A673 (cell line): ENCODE measurements at places on chromosomes 1 and 21. TPM values are rescaled to one million over a fixed set of nuclear protein-coding genes. Genes with fewer than 3 reads are reported as not detected.
A peak's percentile ranks its signal among the peaks of the same experiment; 100 is the strongest.

DNA sequence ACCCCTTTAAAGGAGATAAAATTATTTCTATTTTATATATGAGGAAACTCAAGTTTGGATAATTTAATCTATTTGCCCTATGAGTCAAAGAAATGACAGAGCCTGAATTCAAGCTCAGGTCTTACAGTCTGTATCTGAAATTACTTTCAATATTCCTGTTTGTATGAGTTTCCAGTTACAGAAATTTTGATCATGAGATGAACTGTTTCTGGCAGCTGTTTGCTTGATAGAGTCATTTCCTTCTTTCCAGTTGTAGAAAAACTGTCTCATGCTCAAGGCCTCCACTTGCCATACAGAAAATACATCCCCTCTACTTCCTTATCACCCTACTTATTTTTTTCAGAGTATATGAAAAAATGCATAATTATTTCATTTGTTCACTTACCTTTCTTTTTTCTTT lies 87.6 kb downstream of the PTPRC start:
- no peaks in the 10 kb centered on the region for H3K4me1 ChIP-seq
- H3K4me3 ChIP-seq: no peak overlapping the region
- no peaks in the 10 kb centered on the region for H3K36me3 ChIP-seq
- H3K27ac ChIP-seq: no peak overlapping the region
- no peak for DNase-seq

DNA sequence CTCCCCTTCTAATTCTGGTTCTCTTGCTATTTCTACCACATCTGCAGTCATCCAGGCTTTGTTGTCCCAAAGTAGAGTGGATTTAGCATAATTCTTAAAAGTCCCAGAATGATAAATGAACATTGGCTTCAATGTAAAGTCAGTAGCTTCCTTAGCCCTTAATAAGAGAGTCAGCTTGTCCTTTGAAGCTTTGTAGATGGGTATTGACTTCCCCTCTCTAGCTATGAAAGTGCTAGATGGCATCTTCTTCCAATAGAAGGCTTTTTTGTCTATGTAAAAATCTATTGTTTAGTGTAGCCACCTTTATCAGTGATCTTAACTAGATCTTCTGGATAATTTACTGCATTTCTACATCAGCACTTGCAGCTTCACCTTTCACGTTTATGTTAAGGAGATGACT lies 181.4 kb upstream of the B3GALT2 start:
- H3K4me3 ChIP-seq: no peak overlapping the region
- no peaks in the 10 kb centered on the region for H3K27me3 ChIP-seq
- DNase-seq: no peak
- no peaks in the 10 kb centered on the region for H3K36me3 ChIP-seq
- H3K4me1 ChIP-seq: no peaks in the 10 kb centered on the region

DNA sequence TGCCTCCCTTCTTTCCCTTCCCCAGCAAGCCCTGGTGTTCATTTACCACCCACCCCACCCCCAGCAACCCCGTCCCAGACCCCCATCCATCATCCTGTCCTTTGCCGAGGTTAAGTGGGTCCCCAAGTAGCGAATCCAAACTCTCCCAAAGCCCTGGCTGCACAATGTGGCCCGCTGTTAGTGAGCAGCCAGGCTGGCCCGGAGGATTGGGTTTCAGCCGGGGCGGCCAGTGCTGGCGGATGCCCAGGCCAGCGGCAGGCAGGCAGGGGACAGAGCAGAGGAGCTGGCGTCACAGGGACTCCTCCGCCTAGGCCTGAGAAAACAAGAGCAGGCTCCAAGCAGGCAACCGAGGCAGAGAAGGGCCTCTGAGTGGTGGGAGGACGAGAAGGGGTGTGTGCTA lies 61.4 kb downstream of the EPHB2 start:
- no peaks in the 10 kb centered on the region for H3K27me3 ChIP-seq
- H3K36me3 ChIP-seq: no peaks in the 10 kb centered on the region
- H3K4me3 ChIP-seq: no peak overlapping the region
- no peak for DNase-seq
- H3K27ac ChIP-seq: no peak overlapping the region
- peaks cover 7% of the 10 kb centered on the region for H3K4me1 ChIP-seq

DNA sequence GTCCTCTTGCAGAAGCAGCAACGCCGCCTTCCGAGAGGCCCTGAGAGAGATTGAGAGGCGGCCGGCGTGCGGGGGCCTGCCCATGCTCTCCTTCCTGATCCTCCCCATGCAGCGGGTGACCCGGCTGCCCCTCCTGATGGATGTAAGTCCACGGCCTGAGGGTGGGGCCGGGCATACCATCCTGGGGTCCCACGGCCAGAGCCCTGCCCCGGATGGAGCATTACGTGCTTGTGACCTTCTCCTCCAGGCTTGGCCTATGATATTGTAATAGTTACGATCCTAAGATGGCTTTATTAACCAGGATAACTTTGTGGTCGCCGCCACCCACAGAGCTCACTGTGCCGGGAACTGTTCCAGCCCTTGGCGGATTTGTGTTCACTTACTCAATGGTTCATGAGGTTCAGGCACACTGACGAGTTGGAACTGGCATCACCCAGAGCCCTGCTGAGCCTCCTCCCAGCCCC lies 18.9 kb downstream of the ARHGEF16 start:
- no peaks in the 10 kb centered on the region for H3K27me3 ChIP-seq
- no peaks in the 10 kb centered on the region for H3K36me3 ChIP-seq
- H3K4me1 ChIP-seq: peaks cover 37% of the 10 kb centered on the region
- H3K27ac ChIP-seq: peak overlapping the region; percentile 42
- no peak overlapping the region for H3K4me3 ChIP-seq

GRCh38 chr1:78054972-78055371 lies 9.2 kb downstream of the GIPC2 start:
- DNase-seq: no peak
- no peak overlapping the region for H3K4me3 ChIP-seq
- no peaks in the 10 kb centered on the region for H3K36me3 ChIP-seq
- no peak overlapping the region for H3K27ac ChIP-seq

DNA sequence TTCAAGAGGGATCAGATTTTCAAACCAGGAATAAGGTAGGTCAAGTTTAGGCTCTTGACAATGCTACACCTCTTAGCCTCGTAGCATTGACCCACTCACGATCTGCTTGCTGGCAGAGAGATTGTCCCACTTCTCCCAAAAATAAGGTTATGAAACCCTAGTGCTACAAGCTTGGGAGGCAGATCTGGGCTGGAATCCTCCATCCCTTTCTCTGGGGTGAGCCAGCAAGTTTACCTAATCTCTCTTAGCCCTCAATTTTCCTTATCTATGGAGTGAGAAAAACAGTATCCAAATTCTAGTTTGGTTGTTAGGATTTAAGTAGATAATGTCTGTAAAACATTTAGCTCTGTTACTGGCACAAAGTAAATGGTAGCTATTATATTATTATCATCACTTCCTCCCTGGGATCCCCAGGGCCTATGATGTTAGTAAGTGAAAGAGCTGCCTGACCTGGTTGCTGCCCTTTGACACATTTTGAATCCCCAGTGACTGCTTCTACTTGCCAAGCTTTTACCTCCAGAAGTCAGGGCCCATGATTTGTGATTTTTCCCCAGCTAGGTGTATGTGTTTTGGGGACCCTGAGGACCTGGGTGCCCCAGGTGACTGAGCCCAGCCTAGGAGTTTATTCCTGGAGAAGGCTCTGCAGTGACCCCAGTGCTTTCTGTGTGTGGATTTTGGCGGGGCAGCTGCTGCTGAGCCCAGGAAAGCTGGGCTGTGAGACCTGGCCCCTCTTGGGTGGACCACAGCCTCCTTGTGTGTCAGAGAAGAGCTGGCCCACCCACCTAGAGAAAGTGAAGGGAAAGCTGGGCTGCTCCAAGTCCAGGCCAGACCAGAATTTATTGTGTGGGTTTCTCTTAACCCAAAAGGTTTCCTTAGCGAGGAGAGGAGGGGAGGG lies 48.2 kb upstream of the VANGL1 start:
- no peak for DNase-seq
- peaks cover 6% of the 10 kb centered on the region for H3K4me1 ChIP-seq
- no peak overlapping the region for H3K27ac ChIP-seq
- no peak overlapping the region for H3K4me3 ChIP-seq
- H3K36me3 ChIP-seq: no peaks in the 10 kb centered on the region

GRCh38 chr21:45210461-45210983 lies 77.2 kb downstream of the POFUT2 start:
- no peaks in the 10 kb centered on the region for H3K36me3 ChIP-seq
- H3K4me1 ChIP-seq: no peaks in the 10 kb centered on the region
- DNase-seq: no peak
- H3K27ac ChIP-seq: no peak overlapping the region
- H3K4me3 ChIP-seq: no peak overlapping the region

DNA sequence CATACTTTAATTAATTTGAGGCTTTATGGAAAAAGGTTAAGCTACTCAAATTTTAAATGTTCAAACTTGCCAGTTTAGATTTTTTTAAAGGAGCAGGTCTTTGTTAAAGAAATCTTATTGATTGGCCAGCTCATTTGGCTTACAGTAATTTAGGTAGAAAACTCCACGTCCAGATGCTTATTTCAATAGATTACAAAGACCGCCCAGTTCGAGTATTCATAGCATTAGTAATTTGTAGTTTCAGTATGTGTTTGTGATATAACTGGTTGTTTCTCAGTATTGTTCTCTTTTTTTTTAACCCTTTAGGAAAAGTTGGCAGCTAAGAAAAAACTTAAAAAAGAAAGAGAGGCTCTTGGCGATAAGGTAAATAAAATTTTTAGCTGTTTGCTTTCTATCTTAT lies 1.6 kb downstream of the RPF1 start:
- H3K27ac ChIP-seq: no peak overlapping the region
- peaks cover 4% of the 10 kb centered on the region for H3K4me1 ChIP-seq
- H3K4me3 ChIP-seq: peak overlapping the region; percentile 73

DNA sequence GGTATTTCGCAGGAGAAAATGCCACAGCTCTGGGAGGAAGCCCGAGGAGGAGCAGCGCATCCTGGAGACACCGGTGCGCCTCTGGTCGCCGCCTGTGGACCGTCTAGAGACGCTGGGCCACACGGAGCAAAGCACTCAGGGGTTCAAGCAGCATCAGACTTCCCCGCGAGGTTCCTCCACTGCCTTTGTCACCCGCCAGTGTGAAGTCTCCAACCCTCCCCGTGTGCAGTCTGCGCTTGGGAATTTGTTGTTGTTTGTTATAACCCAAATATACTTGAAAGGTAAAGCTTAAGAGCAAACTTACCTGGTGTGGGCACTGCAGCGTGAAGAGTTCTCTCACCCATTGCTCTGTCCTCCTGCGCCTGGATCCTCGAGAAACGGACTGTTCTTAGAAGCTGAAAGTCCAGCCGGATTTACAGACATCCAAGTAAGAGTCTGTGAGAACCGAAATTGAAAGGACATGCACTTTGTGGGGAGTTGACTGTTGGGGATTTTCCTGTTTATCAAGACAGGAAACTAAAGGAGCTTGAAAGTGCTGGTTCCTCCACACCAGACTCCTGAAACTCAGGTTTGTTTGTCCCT lies at the start of gene GBP4:
Gene GBP4 (minus strand): TSS at position 452 of the 582 bp plus-strand sequence. CDS start 108 bp downstream, at position 344.
- no peaks in the 10 kb centered on the region for H3K36me3 ChIP-seq
- H3K27ac ChIP-seq: no peak within 1 kb of the TSS
- no peaks in the 10 kb centered on the region for H3K27me3 ChIP-seq
- no peak within 1 kb of the TSS for H3K4me3 ChIP-seq
- H3K4me1 ChIP-seq: peaks cover 23% of the 10 kb centered on the region

GRCh38 chr21:38937286-38937790 lies 131.6 kb downstream of the ETS2 start:
- no peak overlapping the region for H3K4me3 ChIP-seq
- H3K27ac ChIP-seq: no peak overlapping the region
- no peak for DNase-seq
- no peaks in the 10 kb centered on the region for H3K4me1 ChIP-seq
- H3K36me3 ChIP-seq: no peaks in the 10 kb centered on the region

The TBX19 gene
- total RNA-seq: 2.0 and 2.5 TPM in 2 replicates

The SLAMF9 gene
- total RNA-seq: not detected in 2 replicates

The RIMKLA gene
- total RNA-seq: 0.04 and 0.24 TPM in 2 replicates

The RAB25 gene
- 0.47 and 0.66 TPM in 2 replicates for total RNA-seq
